Esophagus squamous epithelium (tissue), 5 donors: ENCODE measurements at places on chromosomes 7 and 10.
A peak's percentile ranks its signal among the peaks of the same experiment; 100 is the strongest.

DNA sequence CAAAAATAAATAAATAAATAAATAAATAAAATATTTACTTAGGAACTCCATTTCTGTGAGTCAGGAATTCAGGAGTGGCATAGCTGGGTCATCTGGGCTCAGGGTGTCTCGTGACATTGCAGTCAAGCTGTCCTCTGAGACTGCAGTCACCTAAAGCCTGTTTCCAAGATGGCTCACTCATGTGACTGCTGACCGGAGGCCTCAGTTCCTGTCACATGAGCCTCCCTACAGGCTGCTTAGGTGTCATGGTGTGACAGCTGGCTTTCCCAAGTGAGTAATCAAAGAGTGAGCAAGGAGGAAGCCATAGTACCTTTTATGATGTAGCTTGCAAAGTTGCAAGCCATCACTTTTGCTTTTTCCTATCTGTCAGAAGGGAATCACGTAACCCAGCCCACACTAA lies 128.6 kb upstream of the KCTD7 start:
- no peak for DNase-seq

GRCh38 chr10:50336140-50336539 lies 84.8 kb upstream of the ASAH2 start:
- no peak for DNase-seq

DNA sequence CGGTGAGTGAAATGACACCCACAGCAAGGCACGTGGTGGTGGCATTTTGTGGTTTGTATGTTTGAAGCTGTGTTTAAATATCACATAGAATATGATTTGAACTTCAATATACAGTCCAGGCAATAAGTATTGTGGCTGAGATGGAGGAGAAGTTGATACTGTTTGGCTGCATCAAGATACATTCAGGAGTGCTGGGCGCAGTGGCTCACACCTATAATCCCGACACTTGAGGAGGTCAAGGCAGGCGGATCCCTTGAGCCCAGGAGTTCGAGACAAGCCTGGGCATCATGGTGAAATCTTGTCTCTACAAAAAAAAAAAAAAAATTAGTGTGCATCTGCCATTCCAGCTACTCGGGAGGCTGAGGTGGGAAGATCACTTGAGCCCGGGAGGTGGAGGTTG lies 35.2 kb upstream of the NUB1 start:
- DNase-seq: no peak

DNA sequence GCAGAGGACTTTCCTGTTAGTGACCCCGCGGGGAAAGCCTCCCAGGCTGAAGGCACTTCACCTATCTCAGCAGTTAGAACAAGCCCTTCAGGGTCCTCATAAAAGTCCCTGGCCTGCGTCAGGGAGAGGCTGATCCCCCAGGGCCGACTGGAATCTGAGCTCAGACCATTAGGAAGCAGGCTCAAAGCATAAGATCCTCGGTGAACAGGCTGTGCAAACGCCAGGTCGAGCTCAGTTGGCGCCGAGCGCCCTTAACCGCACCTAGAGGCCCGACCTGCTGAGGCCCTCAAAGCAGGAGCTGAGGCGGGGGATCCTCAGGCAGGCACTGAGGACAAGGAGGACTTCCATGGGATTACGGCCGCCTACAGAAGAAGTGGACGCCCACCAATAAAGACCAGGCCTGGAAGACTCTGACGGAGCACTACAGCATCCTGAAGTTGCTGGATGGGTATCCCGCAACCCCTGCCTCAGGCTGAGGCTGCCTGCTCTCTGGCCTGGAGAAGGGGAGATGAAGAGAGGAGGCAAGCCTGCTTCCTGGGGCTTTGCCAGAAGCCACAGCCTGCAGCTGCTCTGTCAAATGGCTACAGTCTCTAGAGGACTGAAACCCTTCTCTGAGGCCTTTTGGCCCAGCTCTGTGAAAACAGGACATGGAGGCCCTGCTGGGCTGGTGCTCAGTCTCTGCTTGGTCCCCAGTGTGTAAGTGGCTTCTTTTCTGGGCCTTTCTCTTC lies 29.9 kb downstream of the LIPJ start:
- no peak for DNase-seq

DNA sequence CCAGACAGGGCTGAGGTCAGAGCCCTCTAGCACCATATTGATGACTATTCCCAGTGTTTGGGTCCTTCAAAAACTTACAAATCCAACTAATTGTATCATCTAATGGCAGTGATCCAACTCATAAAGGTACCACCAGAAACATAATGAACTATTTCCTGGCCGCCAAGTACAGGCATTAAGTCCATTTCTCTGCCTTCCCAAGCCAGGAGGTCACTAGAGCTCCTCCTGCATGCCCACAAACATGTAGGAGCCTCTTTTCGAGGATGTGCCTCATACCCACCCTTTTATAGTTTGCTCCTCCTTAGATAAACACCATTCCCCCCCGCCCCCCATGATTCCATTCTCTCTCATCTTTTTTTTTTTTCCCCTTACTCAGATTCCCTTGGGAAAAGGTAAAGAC lies 91.3 kb downstream of the CHN2 start:
- no peak for DNase-seq

GRCh38 chr7:39002755-39003154 lies 25.0 kb downstream of the POU6F2 start:
- no peak for DNase-seq

GRCh38 chr10:19974138-19974537 lies 157.9 kb downstream of the PLXDC2 start:
- DNase-seq: no peak

DNA sequence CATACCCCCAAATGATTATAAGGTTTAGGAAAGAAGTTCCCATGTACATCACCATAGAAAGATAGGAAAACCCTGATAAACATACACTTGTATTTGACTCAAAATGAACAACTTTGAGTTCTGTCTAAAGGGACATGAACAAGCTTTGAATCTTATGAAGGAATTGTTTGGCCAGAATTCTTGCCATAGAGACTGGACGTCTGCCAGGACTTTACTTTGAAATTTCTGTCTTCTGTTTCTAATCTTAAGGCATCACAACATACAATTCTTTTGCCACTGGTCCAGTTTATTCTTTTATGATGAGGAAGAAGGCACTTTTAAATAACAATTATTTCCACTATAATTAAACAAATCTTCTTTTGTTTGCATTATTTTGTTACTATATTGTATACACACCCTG lies 26.2 kb upstream of the CYP26C1 start:
- no peak for DNase-seq

DNA sequence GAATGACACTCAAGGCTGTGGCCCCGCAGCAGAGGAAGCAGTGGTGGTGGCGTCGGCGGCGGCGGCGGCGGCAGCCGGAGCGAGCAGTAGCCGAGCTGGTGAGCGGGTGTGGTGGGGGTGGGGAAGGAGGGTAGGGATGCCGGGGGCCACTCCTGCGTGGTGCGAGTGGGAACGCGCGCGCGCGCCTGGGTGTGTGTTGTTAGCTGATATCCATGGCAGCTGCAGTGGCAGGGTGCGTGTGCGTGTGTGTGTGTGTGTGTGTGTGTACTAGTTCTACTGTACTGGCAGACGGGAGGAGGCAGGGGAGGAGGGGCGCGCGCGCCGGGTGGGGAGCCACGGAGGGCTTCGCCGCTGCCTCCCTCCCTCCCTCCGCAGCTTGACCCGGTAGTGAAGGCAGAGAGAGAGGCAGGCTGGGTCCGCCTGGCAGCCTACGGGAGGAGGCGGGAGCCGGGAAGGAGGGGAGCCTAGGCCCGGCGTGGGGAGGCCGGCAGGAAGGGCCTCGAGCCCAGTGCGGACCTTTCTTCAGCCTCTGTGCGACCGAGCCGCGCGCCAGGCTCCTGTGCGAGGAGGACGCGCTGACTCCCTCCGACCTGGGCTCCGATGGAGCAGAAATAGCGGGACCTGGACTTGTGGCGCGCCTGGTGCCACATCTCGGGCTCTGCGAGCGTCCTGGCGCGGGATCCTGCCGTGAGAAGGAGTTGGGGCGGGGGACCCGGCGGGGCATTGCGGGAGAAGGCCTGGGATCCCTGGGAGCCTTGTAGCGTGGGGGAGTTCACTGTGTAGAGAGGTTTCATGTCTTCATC lies at the start of gene MAGI2:
TSS of gene MAGI2 (minus strand) at position 110 of the 803 bp plus-strand sequence. CDS start 347 bp downstream, outside the sequence.
- peak; percentile 3 for DNase-seq

DNA sequence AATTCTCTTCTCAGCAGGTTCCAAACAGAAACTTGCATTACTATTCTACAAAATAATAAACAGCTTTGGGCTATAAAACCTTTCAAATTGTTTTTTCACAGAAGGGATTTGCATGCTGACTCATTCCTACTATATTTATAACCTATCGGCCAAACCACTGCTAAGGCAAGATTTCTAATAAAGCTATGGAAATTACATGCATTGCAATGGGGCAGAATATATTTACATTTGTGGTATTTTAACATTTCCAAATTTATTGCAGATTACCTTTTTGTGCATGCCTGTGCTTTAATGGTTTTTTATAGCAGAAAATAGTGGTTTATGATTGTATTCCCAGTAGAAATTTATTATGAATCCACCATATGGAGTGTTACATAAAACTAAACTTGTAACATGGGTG lies 69.0 kb upstream of the NPVF start:
- DNase-seq: no peak

GRCh38 chr10:117927332-117927731 lies 119.4 kb downstream of the RAB11FIP2 start:
- DNase-seq: no peak

DNA sequence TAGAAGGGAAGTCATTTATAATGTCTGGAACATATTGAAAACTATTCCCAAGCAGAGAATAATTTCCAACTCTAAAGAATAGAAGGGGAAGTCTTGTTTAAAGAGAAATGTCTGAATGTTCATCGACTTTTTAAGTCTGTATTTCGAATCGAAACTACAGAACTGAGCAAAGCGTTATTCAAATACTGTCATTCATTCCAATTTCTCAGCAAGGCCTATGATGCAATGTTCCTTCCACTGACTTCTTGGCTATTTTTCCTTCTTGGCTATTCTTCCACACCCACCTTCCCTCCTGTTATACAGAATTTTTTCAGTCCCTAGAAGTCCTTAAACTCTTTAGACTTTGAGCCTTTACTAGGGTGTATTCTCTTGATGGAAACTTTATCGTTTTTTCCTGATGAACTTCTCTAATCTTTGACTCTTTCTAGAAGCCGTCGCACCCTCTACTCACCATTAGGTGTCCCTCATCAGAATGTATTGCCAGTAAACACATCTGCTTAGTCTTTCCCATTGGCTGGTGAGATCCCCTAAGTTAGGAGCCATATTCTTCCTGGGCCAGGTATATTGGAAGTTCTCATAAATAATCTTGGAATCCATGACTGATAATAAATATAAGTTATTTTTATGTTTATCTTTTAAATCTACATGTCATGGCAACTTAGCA lies 235.7 kb upstream of the CCDC6 start:
- DNase-seq: no peak

- no peak for DNase-seq
Measured at GRCh38 chr7:155954550-155955366, 142.5 kb upstream of the SHH start.

DNA sequence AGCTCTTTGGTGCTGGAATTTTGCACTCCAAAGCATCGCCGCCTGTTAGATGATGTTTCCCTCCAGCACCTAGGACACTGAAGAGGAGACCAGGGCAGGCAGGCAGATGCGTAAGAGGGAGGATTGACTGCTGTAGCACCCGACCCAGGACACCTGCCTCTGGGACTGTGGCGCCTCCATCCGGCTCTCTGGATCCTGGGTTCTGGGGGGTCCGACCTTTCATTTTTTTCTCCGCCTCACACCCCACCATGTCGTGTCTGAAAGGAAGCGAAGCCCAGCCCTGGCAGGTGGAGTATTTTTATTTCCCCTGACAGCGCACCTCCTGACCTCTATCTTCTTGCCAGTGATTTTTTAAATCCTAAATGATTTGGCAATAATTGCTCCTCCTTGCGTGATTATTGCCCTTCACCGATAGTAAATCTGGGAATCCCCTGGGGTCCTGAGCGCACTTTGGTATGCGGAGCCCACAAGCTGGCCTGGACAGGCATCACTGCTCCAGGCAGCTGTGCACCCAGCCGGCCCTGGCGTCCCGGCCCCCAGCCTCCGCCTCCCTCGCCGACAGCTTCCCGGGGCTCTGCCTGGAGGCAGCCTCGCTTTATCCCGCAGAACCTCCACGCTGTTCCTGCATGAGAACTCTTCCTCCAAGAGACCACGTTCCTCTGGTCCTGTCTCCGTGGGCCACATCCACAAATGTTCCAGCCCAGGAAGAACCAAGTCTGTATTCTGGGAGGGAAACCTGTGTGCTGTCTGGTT lies 48.4 kb downstream of the LHPP start:
- DNase-seq: no peak

GRCh38 chr7:27082171-27082570 lies 13.6 kb downstream of the HOXA1 start:
- DNase-seq: no peak

GRCh38 chr10:68989317-68989990 lies 851 bp downstream of the KIFBP start:
- no peak for DNase-seq

GRCh38 chr7:25847336-25848070 lies 304.5 kb upstream of the NFE2L3 start:
- no peak for DNase-seq

DNA sequence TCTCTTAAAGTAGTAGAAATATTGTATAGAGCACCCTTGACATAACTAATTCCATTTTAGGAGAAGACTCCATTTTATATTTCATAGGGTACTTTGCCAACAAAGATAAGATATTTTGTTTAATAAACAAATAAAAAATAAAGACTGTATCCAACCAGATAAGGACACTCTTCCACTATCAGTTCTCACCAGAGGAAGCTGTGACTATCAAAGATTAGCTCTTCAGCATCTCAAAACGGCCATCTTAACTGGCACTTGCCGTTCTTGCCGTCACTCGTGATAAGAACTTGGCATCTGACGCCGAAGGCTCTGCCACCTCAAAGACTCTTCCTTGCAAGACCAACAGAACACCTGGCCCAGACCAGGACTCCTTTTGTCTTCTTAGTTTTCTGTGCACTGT lies 26.3 kb upstream of the AKR1B1 start:
- DNase-seq: no peak

GRCh38 chr7:128906001-128906765 lies 4.3 kb downstream of the KCP start:
- no peak for DNase-seq

DNA sequence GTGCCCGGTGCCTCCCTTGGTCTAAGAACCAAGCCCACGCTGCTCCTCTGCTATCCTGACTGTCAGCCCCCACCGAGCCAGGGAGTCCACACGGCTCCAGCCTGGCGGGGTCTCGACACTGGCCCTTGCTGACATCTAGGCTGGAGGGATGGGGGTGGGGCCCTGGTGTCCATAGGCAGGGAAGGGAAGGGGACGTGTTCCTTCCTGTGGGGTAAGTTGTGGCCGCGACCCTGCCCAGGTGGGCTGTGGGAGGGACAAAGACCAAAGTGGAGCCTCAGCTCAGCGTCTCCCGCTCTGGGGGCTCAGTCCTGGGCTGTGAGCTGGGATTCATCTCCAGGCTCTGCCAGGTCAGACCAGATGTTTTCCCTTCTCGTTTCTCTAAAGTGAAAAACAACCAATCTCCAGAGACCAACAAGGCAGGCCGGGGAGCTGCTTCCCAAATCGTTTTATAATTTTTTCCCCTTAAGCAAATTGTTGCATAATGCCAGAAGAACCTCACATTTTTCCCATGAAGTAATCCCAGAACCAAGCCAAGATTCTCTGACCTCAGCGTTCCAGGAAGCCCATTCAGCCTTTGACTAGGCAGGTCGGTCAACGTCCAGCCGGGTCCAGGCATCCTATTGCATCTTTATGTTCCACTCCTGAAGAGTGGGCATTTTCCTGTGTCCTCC lies 101.2 kb downstream of the RGS10 start:
- no peak for DNase-seq

- peak; percentile 31 for DNase-seq
Measured at GRCh38 chr10:96719850-96720421, 378 bp downstream of the PIK3AP1 start.
